Lower lobe of right lung (tissue), 2 donors: ENCODE measurements at places on chromosomes 5 and 9. TPM values are rescaled to one million over a fixed set of nuclear protein-coding genes. Genes with fewer than 3 reads are reported as not detected.

- H3K4me3 ChIP-seq = no peak overlapping the region
- H3K27ac ChIP-seq = no peak overlapping the region
- H3K36me3 ChIP-seq = no peaks in the 10 kb centered on the region
- no peaks in the 10 kb centered on the region for H3K4me1 ChIP-seq
- no peaks in the 10 kb centered on the region for H3K27me3 ChIP-seq
- DNase-seq = no peak
These were observed 142.3 kb downstream of the MARCHF11 start for GRCh38 chr5:16037121-16037845.

DNA sequence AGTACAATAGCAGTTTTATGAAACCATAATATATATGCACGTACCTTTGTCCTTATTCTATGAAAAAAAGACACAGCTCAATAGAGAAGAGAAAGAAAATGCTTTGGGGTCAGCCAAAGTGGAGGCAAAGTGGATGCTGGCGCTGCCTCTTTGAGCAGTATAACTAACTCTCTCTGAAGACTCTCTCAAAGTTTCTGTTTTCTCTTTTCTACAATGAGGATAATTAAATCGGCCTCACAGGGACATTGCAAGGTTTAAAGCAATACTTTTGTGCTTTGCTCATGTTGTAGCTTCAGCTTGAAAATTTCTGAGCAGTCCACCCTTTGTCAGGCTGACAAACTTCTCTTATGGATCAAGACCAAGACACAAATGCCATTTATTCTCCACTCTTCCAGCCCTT, 455.1 kb upstream of the MPDZ start:
- no peak overlapping the region for H3K27ac ChIP-seq
- H3K4me1 ChIP-seq = no peaks in the 10 kb centered on the region
- H3K27me3 ChIP-seq = no peaks in the 10 kb centered on the region
- no peak overlapping the region for H3K4me3 ChIP-seq

Gene AQP7
- 3.7 TPM for total RNA-seq

Gene ST8SIA4
- 20.5 TPM for total RNA-seq

DNA sequence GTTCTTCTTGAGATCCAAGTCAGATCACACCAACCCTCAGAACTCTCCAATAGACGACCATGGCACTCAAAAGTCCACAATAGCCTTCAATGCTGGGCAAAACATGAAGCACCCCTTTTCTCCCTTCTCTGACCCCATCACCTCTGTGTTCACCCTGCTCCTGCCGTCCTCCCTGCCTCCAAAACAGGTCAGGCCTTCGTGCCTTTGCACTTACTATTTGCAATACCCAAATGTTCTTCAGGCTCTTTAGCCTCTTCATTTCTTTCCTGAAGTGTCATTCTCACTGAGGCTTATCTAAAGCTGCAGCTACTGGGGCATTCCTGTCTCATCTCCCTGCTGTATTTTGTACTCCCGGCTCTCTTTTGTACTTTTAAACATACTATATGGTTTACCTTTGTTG, 2.0 kb upstream of the ROPN1L start:
- H3K36me3 ChIP-seq = peaks cover 20% of the 10 kb centered on the region
- H3K27me3 ChIP-seq = no peaks in the 10 kb centered on the region
- peaks cover 24% of the 10 kb centered on the region for H3K4me1 ChIP-seq
- H3K27ac ChIP-seq = no peak overlapping the region

- H3K27me3 ChIP-seq = no peaks in the 10 kb centered on the region
- no peak overlapping the region for H3K27ac ChIP-seq
- H3K4me3 ChIP-seq = no peak overlapping the region
- no peaks in the 10 kb centered on the region for H3K36me3 ChIP-seq
- H3K4me1 ChIP-seq = no peaks in the 10 kb centered on the region
These were observed 99.2 kb downstream of the IRX1 start for GRCh38 chr5:3694819-3695218.

DNA sequence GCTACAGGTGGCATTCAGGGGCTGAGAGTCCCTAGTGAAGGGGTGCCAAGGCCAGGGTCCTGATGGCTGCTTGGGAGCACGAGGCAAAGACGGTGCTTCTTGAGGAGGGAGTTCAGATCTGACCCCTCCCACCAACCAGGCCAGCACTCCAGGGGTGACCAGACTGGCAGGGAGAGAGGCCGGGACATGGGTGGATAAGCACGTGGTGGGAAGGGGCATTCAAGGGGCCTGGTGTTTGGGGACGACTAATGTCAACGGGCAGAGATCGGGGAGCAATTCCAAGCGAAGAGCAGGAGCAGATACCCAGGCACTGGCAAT, 4.5 kb downstream of the RGS14 start:
- H3K36me3 ChIP-seq = no peaks in the 10 kb centered on the region
- H3K4me1 ChIP-seq = peaks cover 71% of the 10 kb centered on the region
- no peak overlapping the region for H3K4me3 ChIP-seq
- no peak for DNase-seq

DNA sequence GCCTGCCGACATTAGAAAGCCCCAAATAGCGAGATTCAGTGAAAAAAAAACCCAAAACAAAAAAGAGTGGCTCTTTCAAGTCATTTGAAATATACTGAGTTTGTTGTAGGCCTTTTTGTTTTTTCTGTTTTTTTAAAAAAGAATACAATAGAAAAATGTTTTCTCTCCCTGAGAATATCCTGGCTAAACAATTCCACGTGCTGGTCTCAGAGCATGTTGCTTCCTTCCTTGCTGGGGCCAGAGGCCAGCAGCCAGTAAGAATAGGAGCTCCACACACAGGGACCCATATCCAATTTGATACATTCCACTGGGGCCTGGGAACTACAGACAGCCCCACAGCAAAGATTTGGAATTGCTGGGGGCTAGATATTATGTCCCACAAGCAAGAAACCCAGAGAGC, 191.4 kb downstream of the HSPA4 start:
- H3K27me3 ChIP-seq = no peaks in the 10 kb centered on the region
- no peak overlapping the region for H3K4me3 ChIP-seq
- H3K27ac ChIP-seq = no peak overlapping the region
- peaks cover 10% of the 10 kb centered on the region for H3K4me1 ChIP-seq

DNA sequence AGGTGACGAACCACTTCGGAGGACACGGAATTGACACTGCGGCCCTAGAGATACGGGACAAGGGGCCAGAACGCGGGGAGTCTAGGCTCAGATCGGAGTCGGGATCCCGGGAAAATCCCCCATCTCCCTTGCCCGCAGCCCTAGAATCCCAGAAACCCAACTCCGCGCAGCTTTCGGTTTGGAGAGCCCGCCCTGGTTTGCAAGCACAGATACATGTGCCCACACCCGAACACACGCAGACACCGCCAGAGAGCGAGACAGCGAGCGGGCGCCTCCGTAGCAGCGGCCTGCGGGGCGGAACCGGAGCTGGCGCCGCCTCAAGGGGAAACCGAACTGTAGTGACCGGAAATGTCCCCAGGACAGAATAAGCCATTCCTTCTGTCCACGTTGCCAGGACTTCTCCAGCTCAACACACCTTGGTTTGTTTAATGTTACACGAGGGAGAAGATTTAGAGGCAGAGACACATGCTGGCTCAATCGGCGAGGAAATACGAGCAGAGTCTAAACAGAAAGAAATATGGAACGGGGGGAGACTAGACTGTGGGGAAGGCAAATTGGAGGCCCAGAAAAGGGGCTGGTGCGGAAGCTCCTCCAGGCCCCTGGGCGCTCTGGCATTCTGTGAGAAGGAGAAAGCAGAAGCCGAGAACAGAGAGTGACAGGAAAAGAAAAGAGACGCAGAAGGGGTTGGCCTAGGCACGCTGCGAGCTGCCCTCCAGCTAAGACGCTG, 2.9 kb upstream of the PAX5 start:
- H3K36me3 ChIP-seq = no peaks in the 10 kb centered on the region
- peaks cover 100% of the 10 kb centered on the region for H3K27me3 ChIP-seq
- DNase-seq = peak; percentile 61
- peaks cover 47% of the 10 kb centered on the region for H3K4me1 ChIP-seq
- no peak overlapping the region for H3K27ac ChIP-seq

Gene SLC35D2
- total RNA-seq = 32.4 TPM

DNA sequence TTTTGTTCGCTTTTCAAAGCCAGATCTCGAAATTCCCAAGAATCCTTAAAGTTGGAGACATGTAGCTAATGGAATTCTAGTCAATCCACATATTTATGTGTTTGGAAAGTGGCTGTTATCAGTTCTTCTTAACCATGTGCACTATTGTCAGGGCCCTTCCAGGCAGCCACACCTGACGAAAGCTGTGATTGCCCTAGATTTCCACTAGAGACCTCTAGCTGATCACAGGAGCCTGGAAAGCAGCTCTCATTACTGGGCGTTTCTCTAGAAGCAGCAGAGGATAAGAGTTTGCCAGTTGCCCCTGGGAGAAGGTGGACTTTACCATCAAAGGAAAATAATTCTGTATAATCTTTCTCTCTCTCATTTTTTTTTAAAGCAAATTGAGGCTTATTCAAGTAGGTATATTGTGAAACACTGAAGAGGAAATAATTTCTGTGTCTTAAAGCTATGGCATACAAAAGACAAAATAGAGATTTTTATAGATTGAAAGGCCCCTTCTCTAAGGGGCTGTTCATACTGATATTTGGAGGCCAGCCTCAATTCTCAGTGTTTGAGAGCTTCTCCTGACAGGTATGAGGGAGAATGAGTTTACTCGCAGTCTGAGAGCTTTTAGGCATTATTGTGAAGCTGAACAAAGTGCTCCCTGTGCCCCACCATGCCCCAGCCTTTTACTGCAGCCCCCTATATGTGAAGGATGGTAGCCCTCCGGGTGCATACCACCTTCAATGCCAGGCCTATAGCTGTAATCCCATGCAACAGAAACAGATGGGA, 405.4 kb upstream of the ACTBL2 start:
- no peaks in the 10 kb centered on the region for H3K27me3 ChIP-seq
- no peak overlapping the region for H3K27ac ChIP-seq
- no peak for DNase-seq
- no peak overlapping the region for H3K4me3 ChIP-seq
- no peaks in the 10 kb centered on the region for H3K4me1 ChIP-seq
